ENCODE measurements at places on chromosomes 5 and 9.

- DNase-seq: no peak
Observed at GRCh38 chr5:102986074-102986473, 133.9 kb downstream of the GIN1 start.

DNA sequence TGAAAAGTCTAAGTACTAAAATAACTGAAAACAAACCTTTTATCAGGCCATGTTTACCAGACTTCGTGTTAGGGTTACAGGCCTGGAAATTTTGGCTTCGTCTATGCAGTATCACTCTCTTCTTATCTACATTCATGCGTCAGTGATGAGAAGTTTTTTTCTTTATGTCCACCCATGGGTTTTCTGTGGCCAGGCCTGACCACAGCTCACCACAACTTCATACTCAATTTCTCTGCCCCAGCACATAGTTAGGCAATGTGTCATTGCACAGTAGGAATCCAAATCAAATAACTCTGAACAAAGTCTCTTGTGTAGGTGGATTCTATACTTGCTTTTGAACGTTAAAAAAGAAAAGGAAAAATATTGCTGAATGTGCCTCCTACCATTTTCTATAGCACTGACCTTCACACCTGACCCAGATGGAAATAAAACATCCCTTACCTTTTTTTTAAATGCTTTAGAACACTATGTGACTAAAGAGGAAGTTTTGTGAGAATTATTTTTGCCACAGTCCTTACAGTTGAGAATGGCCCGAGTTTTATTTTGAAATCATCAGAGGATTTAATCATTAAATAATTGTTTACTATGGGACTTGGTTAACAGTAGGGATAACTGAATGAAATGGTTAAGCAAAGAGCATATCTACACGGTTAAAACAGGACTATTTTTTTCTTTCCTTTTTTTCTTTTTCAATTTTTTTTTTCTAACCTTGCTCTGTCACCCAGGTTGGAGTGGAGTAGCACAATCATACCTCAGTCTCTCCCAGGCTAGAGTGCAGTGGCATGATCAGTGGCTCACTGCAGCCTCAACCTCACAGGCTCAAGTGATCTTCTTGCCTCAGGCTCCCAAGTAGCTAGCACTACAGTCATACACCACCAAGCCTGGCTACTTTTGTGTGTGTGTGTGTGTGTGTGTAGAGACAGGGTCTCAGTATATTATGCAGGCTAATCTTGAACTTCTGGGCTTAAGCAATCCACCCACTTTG, 1247.0 kb upstream of the ACO1 start:
- no peak for DNase-seq

DNA sequence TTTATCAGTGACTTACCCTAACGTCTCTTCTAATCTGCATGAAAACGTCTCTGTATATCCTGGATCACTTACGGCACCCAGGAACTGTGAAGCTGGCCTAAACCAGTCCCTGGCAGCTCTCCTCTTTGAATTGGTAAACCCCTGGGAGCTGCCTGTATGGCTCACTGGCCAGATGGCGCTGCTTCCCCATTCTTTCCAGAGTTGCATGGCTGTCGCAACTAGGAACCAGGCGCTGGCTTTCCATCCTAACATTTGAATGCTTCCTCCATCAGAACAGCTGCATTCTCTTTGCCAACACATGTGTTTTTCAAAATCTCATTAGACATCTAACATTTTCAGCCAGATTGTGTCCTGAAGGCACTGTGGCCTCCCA, 8.0 kb upstream of the PCA3 start:
- peak; percentile 35 for DNase-seq

GRCh38 chr9:7368410-7369292, 430.9 kb downstream of the DMAC1 start:
- no peak for DNase-seq

GRCh38 chr9:95103871-95104580, 213.5 kb downstream of the FANCC start:
- DNase-seq: no peak

GRCh38 chr5:126647071-126647470, 46.3 kb downstream of the PHAX start:
- no peak for DNase-seq

DNA sequence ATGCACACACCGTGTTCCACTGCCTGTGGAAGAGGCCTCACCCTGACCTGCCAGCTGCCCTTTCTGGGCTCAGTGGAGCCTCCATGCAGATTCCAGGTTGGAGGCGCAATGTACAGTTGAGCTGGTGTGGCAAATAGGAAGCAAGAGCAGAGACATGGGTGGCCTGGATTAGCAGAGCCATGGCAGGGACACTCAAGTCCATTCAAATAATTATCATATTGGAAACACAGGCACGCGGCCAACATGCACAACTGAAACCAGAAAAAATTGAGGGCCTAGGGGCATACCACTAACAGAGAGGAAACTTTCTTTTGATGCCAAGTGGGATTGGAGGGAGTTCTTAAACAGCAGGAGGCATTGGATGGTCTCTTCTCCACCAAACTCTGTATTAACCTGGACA, 35.8 kb downstream of the OTULINL start:
- DNase-seq: no peak
